ENCODE measurements at places on chromosomes 11 and 22.

- DNase-seq = no peak
These were observed 14.6 kb downstream of the SUN2 start for GRCh38 chr22:38741166-38741565.

GRCh38 chr11:124749912-124750311, 2.1 kb downstream of the VSIG2 start:
- no peak for DNase-seq

DNA sequence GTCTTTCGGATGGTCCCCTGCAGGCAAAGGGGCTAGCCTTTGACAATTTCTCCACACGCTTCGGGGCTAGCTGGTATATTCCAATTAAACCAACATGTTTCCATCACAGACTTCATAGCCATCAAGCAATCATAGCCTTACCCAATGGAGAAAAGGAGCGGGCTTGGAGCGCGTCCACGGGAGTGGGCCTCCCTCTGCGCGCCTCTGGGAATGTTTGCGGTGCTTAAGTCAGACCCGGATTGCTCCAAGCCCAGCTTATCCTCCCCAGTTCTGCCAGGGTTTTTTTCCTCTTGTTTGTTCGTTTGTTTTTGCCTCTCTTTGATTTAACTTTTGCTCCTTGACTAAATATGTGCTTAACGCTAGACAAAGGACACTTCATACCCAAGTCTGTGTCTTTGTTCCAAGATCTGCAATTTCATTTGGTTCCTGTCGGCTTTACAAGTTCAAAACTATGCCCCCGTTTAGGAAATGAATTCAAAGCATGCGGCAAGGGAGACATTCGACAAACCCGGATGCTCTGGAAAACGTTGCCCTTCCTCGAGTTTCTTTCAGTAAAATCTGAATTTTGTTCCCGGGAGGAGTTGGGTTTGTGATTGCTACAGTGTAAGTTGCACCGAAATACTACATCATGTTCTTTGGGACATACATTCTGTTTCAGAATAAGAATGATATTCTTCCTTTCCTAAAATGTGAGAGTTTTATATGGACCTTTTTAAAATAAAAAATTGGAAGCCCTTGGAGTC, 1.0 kb upstream of the GLB1L2 start:
- peak; percentile 27 for DNase-seq

DNA sequence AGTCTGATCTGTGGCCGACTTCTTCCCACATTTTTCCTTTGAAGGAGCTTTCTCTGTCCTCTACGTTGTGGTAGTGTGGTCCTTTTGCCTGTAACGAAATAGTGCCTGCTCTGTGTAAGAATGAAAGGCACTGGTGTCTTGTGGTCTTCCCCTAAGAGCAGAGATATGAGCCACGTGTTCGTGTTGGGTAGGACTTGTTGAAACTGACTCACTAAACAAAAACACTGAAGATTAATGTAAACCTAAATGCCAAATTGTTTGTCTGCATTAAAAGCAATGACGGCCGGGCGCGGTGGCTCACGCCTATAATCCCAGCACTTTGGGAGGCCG, 10.1 kb upstream of the RPS3 start:
- no peak for DNase-seq

DNA sequence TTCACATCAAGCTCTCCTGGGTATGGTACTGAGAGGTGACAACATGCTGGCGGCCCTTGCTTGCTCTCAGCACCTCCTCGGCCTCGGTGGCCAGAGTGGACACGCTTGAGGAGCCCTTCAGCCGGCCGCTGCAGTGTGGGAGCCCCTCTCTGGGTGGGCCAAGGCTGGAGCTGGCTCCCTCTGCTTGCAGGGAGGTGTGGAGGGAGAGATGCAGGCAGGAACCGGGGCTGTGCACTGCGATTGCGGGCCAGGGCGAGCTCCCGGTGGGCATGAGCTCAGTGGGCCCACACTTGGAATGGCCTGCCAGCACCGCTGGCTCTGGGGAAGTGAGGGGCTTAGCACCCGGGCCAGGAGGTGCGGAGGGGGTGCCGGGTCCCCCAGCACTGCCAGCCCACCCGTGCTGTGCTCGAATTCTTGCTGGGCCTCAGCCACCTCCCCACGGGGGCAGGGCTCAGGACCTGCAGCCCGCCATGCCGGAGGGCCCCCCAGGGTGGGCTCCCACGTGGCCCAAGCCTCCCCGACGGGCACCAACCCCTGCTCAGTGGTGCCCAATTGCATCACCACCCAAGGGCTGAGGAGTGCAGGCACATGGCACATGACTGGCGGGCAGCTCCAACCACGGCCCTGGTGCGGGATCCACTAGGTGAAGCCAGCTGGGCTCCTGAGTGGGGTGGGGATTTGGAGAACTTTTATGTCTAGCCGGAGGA, 106.2 kb downstream of the RAB38 start:
- DNase-seq = no peak

DNA sequence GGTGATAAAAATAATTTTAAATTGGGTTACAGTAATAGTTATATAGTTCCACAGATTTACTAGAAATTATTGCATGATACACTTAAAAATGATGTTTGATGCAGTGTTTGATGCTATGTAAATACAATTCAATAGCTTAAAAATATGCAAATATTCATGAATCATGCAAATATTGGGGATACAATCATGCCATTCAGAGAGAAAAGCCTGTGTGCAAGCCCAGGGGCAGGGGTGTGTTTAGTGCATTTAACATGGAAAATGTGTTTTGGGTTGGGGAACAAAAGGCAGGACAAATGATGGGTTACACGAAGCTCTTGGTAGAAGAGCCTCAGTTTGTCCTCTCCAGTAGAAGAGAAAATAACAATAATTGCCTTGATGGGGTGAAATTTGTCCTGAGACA, 6.0 kb downstream of the TRIM22 start:
- no peak for DNase-seq

- DNase-seq = no peak
These were observed at the start of gene VPREB1 for GRCh38 chr22:22244316-22245250. Gene VPREB1 (plus strand): TSS chr22:22244786. CDS start chr22:22244814, 28 bp downstream.

GRCh38 chr22:49429066-49429465, 398.6 kb downstream of the BRD1 start:
- DNase-seq = no peak

DNA sequence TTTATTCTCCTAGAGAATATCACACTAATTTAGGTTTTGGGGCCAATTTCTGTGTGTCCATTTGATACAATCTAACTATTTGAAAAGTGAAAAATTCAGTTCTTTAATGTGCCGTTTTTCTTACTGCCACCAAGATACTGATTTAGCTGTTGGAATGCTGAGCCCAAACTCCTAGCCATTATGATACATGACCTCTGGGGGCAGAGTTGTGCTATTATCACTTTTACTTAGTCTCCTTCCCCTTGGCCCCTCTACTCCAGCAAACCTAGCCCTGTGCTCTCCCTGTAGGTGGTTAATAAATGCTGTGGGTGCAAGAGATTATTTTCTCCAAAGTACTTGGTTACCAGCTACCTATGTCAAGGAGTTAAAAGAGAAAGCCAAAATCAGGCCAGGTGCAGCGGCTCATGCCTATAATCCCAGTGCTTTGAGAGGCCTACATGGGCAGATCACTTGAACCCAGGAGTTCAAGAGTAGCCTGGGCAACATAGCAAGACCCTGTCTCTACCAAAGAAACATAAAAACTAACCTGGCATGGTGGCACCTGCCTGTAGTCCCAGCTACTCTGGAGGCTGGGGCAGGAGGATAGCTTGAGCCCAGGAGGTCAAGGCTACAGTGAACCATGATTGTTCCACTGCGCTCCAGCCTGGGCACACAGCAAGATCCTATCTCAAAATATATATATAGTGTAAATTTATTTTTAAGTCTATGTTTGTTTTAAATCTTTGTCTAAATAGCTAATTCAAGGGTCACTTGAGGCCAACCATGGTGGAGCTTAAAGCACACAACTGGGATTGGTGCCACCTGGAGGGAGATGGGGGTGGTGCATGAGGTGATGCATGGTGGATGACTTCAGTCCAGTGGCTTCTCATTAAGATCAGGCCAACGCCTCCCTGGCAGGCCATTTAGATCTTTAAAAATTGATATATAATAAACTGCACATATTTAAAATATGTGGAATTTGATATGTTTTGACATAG, 193.2 kb upstream of the PLET1 start:
- DNase-seq = peak; percentile 47

DNA sequence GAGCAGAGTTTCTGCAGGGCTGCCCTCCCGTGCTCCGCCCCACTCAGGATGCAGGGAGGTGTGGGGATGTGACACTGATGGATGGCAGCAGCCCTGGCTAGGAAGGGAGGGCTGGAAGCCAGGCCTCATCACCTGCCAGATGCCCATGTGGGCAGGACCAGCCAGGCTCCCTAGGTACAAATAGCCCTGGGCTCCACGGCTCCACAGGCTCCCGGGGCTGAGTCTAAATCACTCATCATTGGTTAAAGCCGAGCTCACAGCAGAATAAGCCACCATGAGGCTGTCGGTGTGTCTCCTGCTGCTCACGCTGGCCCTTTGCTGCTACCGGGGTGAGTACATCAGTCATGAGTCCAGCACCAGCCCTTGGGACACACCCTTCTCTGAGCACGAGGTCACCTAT, at the start of gene SCGB1D1:
Gene SCGB1D1, plus strand, starts transcription at position 206 of the 400 bp plus-strand sequence. Its CDS starts 69 bp downstream, at position 275.
- DNase-seq = no peak

GRCh38 chr22:37298748-37299495, 16.6 kb downstream of the CYTH4 start:
- no peak for DNase-seq

DNA sequence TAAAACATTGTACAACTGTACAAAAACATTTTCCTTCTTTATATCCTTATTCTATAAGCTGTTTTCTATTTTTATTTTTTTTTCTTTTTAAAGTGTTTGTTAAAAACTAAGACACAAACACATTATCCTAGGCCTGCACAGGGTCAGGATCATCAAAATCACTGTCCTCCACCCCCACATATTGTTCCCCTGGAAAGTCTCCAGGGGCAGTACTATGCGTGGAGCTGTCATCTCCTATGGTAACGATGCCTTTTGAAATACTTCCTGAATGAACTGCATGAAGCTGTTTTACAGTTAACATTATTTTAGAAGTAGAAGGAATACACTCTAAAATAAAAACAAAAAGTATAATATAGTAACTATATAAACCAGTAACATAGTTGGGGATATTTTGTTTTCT, 67.2 kb downstream of the ZC3H12C start:
- DNase-seq = no peak

GRCh38 chr22:45673482-45674175, 2.0 kb downstream of the ATXN10 start:
- DNase-seq = no peak

DNA sequence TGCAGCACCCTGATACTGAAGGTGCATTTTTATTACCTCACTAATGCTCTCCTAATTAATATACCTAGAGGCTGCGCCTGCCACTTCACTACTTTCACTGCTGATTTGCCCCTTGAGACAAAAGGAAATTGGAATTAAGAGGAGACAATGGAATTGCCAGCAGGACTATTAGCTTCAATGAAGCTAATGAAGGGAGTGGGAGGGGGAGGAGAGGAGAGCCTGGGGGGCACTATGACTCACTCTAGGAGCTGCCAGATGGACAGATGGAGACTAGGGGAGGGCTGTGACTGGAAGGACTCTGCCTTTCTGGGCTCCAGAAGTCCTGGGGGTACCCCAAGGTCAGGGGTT, 102.8 kb upstream of the DRD2 start:
- DNase-seq = no peak

Data from stomach (tissue), 19 donors.